ENCODE measurements at places on chromosomes 13 and 19.
A peak's percentile ranks its signal among the peaks of the same experiment; 100 is the strongest.

- DNase-seq: no peak
Measured at GRCh38 chr19:35295792-35296462, 4.0 kb downstream of the MAG start.

DNA sequence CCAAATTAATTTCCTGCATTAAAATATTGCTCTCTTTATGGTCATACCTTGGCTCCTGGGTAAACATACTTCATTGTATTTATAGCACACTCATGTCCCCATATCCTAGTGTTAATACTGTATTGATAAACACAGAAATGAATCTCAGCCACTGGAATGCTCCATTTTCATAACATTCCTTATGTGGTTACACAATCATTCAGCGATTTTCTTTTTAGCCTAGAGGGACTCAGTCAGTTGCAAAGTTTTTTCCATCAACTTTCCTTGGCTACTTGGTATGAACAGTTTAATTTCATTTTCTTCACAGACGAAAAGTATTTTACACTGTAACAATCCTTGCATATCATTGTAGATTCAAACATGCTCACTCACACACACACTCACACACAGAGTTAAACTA is 471.5 kb downstream of the FGF14 start:
- DNase-seq: no peak

GRCh38 chr19:56971230-56971629 is 130.7 kb upstream of the PEG3 start:
- DNase-seq: no peak

GRCh38 chr19:28424077-28424476 is 788.9 kb downstream of the UQCRFS1 start:
- no peak for DNase-seq

- no peak for DNase-seq
Measured at GRCh38 chr19:8196271-8196927, 12.8 kb upstream of the CERS4 start.

- no peak for DNase-seq
Measured at GRCh38 chr13:42649831-42650230, 75.9 kb downstream of the TNFSF11 start.

GRCh38 chr13:58056426-58056825 is 424.9 kb downstream of the PCDH17 start:
- DNase-seq: no peak

GRCh38 chr13:41751277-41751676 is 209.6 kb downstream of the VWA8 start:
- peak; percentile 59 for DNase-seq

- DNase-seq: no peak
Measured at GRCh38 chr13:21310220-21310619, 133.8 kb downstream of the MRPL57 start.

GRCh38 chr19:13989487-13989886 is 16.6 kb downstream of the RFX1 start:
- no peak for DNase-seq

DNA sequence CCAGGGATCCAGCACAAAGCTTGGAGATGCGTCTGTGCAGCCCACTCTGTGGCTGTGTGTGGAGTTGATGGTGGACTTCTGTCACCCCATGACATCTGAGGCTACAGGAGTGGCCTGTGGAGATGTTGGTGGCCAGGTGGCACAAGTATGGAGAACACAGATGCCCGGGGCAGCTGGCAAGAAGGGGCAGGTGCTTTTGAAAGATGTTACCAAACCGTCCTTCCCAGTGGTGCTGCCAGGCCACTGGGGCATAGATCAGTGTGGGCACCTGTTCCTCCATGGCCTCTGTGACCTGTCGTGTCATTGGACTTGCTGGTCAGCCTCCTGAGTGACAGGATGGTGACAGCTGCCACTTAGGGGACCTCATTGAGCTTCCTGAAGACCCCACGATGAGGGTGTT is 36.2 kb downstream of the KDM4B start:
- no peak for DNase-seq

DNA sequence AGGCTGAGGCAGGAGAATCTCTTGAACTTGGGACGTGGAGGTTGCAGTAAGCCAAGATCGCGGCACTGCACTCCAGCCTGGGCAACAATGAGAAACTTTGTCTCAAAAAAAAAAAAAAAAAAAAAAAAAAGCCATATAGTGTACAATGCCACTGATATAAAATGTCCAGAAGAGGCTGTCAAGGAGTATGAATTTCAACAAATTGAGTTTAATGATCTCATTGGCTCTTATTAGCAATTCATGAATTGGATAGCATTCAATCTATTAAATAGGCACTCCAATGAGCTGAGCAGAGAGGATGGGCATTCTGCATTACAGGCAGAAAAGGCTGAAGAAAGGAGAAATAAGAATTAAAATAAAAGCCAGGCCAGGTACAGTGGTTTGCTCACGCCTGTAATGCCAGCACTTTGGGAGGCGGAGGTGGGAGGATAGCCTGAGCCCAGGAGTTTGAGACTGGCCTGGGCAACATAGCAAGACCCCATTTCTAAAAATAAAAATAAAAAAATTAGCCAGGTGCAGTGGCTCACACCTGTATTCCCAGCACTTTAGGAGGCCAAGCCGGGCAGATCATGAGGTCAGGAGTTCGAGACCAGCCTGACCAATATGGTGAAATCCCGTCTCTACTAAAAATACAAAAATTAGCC is 757 bp upstream of the LMNB2 start:
- no peak for DNase-seq

DNA sequence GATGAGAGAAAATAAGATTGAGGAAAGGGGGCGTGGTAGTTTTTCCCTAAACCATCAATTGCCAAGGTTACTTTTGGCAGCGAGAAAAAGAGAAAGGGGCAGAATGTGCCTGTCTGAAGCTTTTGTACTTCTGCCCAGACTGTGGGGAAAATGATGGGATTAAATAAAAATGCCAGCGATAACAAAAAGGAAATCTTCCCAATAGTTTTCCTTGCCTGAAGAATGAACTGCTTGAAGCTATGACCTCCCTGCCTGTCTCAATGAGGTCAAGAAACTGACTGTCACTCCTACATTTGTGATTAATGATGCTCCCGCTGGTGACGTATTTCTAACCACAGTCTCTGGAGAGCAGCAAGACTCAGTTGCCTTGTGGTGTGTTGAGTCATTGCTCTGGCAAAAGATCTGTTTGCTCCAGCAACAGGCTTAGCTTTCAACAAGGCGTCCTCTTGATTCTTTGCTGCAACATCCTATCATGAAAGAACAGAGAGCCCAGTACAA is 1051.5 kb downstream of the DIAPH3 start:
- peak; percentile 99 for DNase-seq

DNA sequence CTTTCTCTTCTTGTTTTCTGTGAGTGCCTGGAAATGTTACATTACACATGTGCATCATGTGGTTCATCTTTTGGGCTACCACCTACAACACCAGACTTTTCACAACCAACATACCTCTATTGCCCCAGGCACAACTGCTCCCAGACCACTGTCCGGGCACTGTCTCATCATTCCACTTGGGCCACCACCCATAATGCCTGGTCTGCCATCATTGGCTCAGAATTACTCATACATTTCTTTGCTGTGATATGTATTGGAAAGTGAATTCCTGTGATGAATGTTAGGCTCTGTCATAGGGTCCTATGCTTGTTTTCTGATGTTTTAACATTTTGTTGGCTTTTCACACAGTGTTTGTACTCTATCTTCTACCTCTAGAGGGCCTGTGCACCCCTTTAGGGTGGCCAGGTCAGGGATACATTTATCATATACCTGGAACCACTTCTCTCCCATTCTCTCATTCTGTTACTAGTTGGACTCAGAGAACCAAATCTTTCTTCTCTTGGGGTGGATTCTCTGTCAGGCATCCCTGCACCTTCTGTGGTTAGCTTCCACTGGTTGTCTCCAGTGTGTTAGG is 172.8 kb downstream of the NHLRC3 start:
- DNase-seq: peak; percentile 23

DNA sequence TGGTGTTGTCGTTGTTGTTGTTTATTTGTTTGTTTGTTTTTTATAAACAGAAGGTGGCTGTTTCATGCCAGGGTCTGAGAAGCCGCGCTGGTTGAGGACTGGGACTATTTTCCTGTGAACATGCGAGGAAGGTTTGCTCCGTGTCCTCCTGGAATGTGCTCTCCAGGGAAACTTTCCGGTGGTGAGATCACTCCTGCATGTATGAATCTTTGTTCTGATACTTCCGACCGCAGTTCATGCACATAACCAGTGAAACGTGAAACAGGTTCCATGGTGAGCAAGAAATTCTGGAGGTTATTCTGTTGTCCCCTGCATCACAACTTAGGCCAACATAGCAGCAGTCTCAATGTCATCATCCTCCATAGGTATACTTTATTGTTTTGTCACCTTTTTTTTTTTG is 187.6 kb upstream of the ARGLU1 start:
- DNase-seq: no peak

DNA sequence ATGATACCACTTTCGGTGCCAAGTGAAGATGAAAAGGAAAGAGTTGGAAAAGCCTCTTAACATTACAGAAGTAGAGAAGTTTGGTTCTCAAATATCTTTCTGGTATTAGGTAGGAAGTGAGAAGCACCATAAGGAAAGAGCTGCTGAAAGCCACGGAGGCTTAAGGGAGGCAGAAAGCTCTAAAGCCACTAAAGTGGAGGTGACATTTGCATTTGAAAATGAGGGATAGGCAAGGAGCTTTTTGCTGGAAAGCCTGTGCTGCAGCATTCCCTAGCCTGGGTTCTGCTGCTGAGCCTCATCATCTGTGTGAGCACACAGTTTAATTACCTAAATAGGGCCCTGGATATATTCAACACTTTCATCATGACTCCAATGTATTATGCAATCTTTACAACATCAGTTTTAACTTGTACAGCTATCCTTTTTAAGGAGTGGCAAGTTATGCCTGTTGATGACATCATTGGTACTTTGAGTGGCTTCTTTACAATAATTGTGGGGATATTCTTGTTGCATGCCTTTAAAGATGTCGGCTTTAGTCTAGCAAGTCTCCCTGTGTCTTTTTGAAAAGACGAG is 315.4 kb downstream of the RBM26 start:
- no peak for DNase-seq

GRCh38 chr19:18939922-18940768 is 872 bp downstream of the HOMER3 start:
- no peak for DNase-seq

DNA sequence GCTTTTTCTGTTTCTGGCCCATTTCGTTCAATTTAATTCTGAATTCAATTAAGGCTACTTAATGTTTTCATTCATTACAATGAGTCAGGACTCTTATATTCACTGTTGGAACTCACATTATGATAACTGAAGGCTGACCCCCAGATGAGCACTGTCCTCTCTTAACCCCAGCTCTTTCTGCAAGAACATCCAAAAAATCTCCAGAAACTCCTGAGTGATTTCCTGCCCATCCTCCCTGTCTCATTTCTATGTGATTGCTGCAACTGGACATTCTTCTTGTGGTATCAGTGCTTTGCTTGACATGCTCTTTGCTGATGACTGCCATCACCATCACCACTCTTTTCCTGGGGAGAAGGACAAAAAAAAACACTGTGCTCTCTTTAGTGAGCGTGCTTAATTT is 240.3 kb downstream of the SPRY2 start:
- DNase-seq: peak; percentile 73

- DNase-seq: peak; percentile 85
Measured at GRCh38 chr19:49614096-49614833, 23.3 kb downstream of the PRR12 start.

GRCh38 chr13:33111414-33112110 is 95.3 kb downstream of the KL start:
- peak; percentile 60 for DNase-seq

- no peak for DNase-seq
Measured at GRCh38 chr13:113033054-113033850, 64.2 kb downstream of the MCF2L start.

DNA sequence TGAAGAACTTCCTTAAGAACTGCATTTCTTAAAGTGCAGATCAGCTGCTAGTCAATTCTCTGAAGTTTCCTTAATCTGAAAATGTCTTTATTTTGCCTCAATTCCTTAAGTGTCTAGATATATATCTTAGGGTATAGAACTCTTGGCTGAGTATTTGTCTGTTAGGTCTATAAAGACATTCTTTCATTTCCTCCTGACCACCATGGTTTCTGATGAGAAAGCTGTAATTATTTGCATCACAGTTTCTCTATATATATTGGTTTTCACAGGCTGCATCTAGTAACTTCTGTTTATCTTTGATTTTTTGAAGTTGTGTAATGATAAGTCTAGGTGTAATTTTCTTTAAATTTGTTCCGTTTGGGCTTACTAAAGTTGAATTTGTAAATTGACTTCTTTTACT is 15.2 kb downstream of the NDFIP2 start:
- no peak for DNase-seq

DNA sequence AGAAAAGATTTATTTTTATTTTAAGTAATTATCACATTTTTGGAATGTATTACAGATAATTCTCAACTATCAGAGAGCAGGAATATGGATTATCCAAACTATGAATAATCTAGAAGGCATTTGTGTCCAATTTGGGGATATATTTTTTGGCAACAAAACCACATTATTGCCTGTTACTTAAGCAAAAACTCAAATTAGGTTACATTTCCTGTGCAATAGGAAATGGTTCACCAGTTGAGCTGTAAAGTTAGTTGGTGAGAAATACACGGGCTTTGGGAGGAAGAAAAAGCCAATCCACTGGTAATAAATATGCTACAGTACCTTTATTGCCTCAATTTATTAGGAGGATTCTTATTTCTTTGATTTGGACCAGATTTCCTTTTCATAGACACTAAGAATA is 1075.2 kb downstream of the PCDH9 start:
- no peak for DNase-seq

GRCh38 chr13:76489274-76489673 is 396.9 kb downstream of the KCTD12 start:
- no peak for DNase-seq

Data from brain microvascular endothelial cell (primary cell).